PC-9 (cell line): ENCODE measurements at places on chromosomes 2 and 18. TPM values are rescaled to one million over a fixed set of nuclear protein-coding genes. Genes with fewer than 3 reads are reported as not detected.

Gene PREPL
- total RNA-seq, result 34.2 and 42.2 TPM in 2 replicates

Gene ACKR3
- total RNA-seq, result 19.6 and 20.3 TPM in 2 replicates

Gene KIAA2012
- total RNA-seq, result not detected in 2 replicates

Gene SKA1
- total RNA-seq, result 14.7 and 18.3 TPM in 2 replicates

Gene PPP4R3B
- total RNA-seq, result 66.2 and 73.4 TPM in 2 replicates

Gene C2orf80
- total RNA-seq, result not detected in 2 replicates

Gene MAB21L4
- total RNA-seq, result 68.8 and 84.0 TPM in 2 replicates

Gene FLACC1
- 0.75 and 0.87 TPM in 2 replicates for total RNA-seq

Gene LIMS3
- 1.4 and 2.3 TPM in 2 replicates for total RNA-seq

Gene ATP8B1
- total RNA-seq, result 16.7 and 23.4 TPM in 2 replicates
